ENCODE measurements at places on chromosomes 7 and 10. TPM values are rescaled to one million over a fixed set of nuclear protein-coding genes. Genes with fewer than 3 reads are reported as not detected.

TSPAN15 gene
- 6.3 TPM for total RNA-seq

ERVW-1 gene
- total RNA-seq, result not detected

GJD4 gene
- not detected for total RNA-seq

GHRHR gene
- total RNA-seq, result not detected

PLEKHS1 gene
- 0.03 TPM for total RNA-seq

TLX1 gene
- total RNA-seq, result not detected

GRCh38 chr7:87837597-87837996 is 38.6 kb downstream of the SLC25A40 start:
- H3K27ac ChIP-seq, result no peak overlapping the region
- no peak for DNase-seq
- peaks cover 15% of the 10 kb centered on the region for H3K36me3 ChIP-seq
- H3K4me1 ChIP-seq, result no peaks in the 10 kb centered on the region
- H3K27me3 ChIP-seq, result no peaks in the 10 kb centered on the region

GRCh38 chr10:98646998-98647917 is 200.5 kb upstream of the HPS1 start:
- H3K27me3 ChIP-seq, result 0 out of 2 replicates have a peak, but pooled peaks cover 3% of the 10 kb centered on the region
- H3K4me3 ChIP-seq, result no peak overlapping the region
- DNase-seq, result no peak
- no peaks in the 10 kb centered on the region for H3K36me3 ChIP-seq

DNA sequence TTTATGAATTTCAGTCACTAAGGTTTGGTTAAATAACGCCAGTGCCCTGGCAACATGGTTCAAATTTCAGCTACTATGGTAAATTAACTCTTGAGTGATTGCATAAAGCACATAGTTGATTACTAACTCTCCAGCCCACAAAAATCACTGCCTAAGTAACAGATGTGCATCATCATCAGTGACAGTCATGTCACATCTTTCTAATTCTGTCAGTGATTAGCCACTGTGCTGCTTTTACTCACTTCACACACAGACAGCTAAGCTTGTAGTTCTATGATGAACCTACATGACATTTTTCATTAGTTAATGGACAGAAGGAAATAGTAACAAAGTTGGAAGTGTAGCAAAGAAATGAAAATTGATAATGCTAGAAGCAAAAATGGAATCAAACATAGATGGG is 108.9 kb downstream of the DNAH11 start:
- no peak overlapping the region for H3K27ac ChIP-seq

- no peaks in the 10 kb centered on the region for H3K27me3 ChIP-seq
- H3K4me3 ChIP-seq, result no peak overlapping the region
- DNase-seq, result no peak
- H3K27ac ChIP-seq, result no peak overlapping the region
- H3K4me1 ChIP-seq, result no peaks in the 10 kb centered on the region
Observed at GRCh38 chr10:5070648-5071410, 23.4 kb upstream of the AKR1C3 start.

DNA sequence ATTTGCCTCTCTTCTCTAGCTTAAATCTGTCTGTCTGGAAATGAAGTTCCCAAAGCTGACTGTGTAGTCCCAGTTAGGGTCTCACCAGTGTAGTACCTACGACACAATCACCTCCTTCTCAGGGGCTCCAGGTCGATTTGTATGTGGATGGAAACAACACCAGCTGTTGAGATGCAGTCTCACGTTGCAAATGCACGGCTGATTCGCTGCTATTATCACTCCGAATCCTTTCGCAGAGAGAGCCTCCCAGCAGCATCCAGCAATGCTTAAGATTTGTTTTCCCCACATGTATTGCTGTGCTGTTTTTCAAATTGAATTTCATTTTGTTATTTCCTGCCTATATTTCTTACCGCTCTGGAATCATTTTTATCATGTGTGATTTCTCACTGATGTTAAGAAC is 16.3 kb downstream of the VSTM4 start:
- H3K4me1 ChIP-seq, result no peaks in the 10 kb centered on the region
- H3K36me3 ChIP-seq, result no peaks in the 10 kb centered on the region
- H3K4me3 ChIP-seq, result no peak overlapping the region
- H3K27ac ChIP-seq, result no peak overlapping the region
- H3K27me3 ChIP-seq, result no peaks in the 10 kb centered on the region

- no peak overlapping the region for H3K27ac ChIP-seq
- no peaks in the 10 kb centered on the region for H3K36me3 ChIP-seq
- DNase-seq, result no peak
- H3K27me3 ChIP-seq, result no peaks in the 10 kb centered on the region
- no peak overlapping the region for H3K4me3 ChIP-seq
Observed at GRCh38 chr10:75018251-75018650, 93.2 kb upstream of the SAMD8 start.

DNA sequence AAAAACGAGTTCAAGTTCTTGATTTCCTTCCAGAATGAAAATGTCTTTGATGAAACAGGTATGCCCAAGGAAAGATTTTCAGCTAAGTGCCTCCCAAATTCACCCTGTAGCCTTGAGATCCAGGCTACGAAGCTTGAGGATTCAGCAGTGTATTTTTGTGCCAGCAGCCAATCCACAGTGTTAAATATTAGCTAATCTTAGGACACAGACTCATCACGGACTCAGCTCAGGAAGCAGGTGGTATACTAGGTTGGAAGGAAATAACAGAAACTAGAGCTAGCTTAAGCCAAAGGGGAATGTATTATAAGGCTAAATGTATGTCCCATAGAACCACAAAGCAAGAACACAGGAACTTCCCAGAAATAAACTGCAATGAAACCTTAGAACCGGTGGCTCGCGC is 151.0 kb upstream of the PRSS1 start:
- H3K36me3 ChIP-seq, result no peaks in the 10 kb centered on the region
- H3K27me3 ChIP-seq, result peaks cover 39% of the 10 kb centered on the region
- no peaks in the 10 kb centered on the region for H3K4me1 ChIP-seq

GRCh38 chr7:156543699-156544598 is 96.6 kb upstream of the RNF32 start:
- no peak for DNase-seq
- H3K4me3 ChIP-seq, result no peak overlapping the region
- H3K27me3 ChIP-seq, result peaks cover 2% of the 10 kb centered on the region
- H3K27ac ChIP-seq, result no peak overlapping the region

GRCh38 chr7:149856583-149856982 is 17.2 kb upstream of the ATP6V0E2 start:
- peaks cover 35% of the 10 kb centered on the region for H3K4me1 ChIP-seq
- H3K4me3 ChIP-seq, result no peak overlapping the region
- no peaks in the 10 kb centered on the region for H3K36me3 ChIP-seq
- no peak overlapping the region for H3K27ac ChIP-seq

DNA sequence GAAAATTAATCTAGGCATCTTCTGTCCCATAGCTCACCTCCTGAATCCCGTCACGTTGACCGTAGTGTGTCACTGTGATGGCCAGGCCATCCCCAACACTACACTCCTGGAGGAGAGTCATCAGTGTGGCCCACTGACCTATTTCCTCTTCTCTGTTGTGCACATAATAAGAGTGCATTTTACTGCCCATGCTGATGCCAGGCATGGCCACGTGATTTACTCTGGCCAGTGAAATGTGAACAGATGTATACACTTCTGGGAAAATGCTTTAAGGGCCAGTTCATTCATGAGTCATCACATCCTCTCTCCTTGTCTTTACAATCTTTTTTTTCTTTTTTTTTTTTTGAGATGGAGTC is 101.9 kb upstream of the PIP4K2A start:
- H3K4me3 ChIP-seq, result no peak overlapping the region
- H3K27ac ChIP-seq, result peak overlapping the region; percentile 97
- H3K36me3 ChIP-seq, result no peaks in the 10 kb centered on the region
- peak; percentile 85 for DNase-seq

All from SJSA1 (cell line).